ENCODE measurements at places on chromosomes 6 and 20.

DNA sequence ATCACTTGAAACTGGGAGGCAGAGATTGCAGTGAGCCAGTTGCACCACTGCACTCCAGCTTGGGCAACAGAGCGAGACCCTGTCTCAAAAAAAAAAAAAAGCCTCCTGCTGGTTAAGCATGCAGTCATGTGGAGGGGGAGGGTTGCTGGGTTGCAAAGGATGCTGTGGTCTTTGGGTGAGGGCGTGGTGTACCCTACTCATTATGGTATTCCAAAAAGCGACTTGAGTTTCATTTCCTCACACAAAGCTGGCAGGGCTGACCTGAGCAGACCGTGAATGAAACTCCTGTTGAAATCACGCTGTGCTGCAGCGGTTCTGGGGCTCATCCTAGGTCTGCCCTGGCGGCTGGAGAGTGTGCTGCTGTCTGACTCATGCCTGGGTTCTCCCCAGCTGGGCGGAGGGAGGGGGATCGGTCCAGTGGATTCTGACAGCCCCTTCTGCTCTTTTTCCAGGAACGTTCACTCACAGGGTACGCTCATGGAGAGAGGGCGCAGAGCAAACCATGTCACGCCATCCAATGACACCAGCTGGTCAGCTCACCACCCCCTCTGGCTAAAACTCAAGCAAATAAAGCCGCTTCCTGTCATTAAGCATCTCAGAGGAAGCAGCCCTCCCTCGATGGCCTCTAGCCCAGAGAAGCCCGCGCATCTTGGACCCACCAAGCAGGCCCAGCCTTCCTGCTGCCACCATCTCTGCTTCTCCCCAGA is 166.2 kb downstream of the SCML4 start:
- DNase-seq = no peak

- no peak for DNase-seq
Measured at GRCh38 chr6:148457137-148457842, 114.7 kb downstream of the SASH1 start.

GRCh38 chr20:44979090-44979621 is 12.8 kb downstream of the STK4 start:
- DNase-seq = peak; percentile 46

DNA sequence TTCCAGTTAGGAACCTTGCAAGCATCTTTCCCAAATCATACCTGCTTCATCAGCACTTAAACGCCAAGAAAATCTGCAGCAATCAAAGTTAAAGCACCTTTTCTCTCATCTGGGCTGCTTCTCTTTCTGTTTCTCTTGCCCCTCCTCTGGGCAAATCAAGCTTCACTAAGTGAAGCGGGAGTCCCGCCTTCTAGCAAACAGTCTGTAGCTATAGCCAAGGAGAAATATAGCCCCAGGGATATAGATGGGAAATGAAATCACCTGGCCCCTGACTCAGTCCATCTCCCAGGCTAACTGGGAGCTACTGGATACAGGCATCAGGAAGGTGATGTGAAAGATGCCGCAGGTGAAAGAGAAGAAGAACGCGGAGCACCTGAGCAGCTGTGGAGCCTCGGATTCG is 481.9 kb downstream of the C6orf118 start:
- no peak for DNase-seq

DNA sequence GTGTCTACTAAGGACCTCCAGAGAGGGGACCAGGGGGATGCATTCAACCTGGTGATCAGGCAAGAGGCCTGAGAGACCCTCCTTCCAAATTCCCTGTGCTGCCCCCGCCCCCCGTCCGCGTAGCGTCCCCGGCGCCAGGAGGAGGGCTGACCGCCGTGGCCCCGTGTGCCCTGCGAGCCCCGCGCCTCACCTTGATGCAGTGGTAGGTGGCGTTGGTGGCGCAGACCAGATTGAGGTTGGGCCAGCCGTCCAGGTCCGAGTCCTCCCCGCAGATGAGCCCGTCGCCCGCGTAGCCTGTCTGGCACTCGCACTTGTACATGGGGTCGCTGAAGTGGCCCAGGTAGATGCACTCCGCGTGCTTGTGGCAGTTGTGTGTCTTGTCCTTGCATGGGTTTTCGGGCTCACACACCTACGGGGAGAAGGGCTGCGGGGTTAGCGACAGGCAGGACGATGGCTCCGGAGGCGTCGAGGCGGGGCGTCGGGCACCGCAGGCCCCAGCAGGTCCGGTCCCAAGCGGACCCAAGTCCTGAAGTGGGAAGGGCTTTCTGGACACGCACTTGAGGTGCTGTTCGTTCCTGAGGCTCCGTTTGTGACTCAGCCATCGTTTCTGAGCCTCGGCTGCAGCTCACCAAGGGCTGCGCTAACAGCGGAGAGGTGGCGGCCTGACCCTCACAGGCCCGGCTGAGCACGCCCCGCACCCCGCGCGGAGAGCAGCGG is 21.7 kb downstream of the THBS2 start:
- no peak for DNase-seq

GRCh38 chr6:90471263-90471662 is 115.6 kb downstream of the MAP3K7 start:
- DNase-seq = no peak

GRCh38 chr6:13395272-13396237 is 67.2 kb upstream of the TBC1D7 start:
- DNase-seq = no peak

DNA sequence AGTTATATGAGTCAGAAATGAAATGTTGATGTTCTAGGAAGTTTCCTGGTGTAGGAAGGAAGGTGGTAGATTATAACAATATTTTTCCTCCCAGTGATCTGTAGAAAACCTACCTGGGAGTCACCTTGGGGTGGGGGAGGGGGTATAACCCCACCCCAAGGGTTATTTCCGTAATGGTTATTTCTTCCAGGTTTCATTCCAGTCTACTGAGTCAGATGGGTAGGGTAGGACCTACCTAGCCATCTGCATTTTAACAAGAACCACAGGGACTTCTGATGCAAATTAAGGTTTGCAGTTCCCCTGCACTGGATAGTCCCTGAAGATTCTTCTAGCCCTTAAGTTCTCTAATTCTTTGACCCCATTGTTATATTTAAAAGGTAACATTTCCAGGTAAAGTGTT is 88.9 kb downstream of the ARMC2 start:
- DNase-seq = no peak

- DNase-seq = no peak
Measured at GRCh38 chr20:38108986-38109541, 56.0 kb downstream of the TGM2 start.

DNA sequence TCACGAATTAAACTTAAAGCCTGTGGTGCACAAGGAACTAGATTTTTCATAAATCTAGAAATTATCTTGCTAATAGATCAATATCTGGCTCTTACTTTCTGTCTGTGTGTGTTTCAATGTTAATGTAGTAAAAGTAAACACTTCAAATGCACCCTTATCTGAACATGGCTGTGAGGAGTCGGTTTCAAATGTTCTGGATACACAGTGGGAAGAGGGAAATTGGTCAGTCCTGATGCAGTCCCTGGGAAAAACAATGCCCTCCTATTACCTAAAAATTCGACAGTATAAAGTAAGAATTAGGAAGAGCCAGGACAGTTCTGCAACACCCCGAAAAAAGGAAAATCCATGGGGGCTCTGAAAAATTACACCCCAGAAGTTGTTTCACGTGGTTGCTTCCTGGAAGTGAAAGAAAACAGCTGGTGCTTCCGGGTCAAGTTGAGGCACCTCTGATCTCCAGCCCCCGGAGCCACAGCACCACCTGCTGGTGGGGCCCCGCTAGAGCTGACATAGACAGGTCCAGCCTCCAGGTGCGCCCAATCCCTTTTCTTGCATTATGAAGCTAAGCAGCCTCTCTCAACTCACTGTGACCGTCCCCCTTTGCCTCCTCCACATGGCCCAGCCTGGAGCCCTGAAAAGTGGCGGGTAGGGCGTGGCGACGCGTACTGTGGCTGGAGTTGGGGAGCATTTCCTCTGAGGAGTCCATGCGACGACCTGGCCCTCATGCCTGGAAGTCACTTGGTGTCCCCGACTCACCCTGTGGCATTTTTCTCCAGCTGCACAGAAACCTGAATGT is 8.3 kb downstream of the SEMG2 start:
- no peak for DNase-seq

Data from stimulated activated CD8-positive, alpha-beta memory T cell treated with anti-CD3 and anti-CD28 coated beads, Interleukin-4, amount 100 ng/mL, for 1 hour (primary cell).